ENCODE measurements at places on chromosomes 1 and 21.
A peak's percentile ranks its signal among the peaks of the same experiment; 100 is the strongest.

- DNase-seq, result no peak
Observed at GRCh38 chr1:42385283-42385682, 4.7 kb downstream of the RIMKLA start.

GRCh38 chr21:38937844-38938243 lies 132.1 kb downstream of the ETS2 start:
- DNase-seq, result no peak

GRCh38 chr1:84122780-84123382 lies 21.2 kb upstream of the PRKACB start:
- peak; percentile 52 for DNase-seq

GRCh38 chr21:34924771-34925419 lies 124.2 kb downstream of the RUNX1 start:
- DNase-seq, result no peak

- DNase-seq, result no peak
Observed at GRCh38 chr1:6596886-6597776, 5.5 kb downstream of the KLHL21 start.

DNA sequence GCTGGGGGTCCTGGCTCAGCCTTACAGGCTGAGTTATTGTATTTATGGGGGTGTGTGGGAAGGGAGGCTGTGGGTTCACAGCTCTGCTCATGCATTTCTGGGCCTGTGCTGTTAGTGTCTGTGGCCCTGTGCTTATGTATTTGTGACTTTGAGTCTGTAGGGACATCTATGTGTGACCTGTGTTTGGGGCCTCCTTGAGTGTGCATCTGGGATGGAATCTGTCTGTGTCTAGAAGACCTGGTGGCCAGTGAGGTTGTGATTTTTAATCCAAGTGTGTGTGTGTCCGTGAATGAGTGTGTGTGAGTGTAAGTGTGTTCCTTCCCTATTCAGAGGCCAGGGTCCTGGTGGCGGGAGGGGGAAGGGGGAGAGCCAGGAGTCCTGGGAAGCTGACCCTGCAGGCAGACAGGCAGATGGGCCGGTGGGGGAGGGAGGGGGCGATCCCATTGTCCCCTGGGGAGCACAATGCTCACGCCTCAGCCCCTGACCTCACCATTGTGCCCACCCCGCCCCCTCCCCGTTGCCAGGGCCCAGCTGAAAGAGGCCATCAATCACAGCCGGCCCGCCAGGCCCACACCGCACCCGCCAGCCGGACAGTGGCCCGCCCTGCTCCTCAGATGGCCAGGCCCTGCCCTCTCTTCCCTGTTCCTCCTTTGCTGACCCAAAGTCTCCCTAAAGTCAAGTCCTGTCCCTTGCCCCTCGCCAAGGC lies 19.6 kb downstream of the SLC27A3 start:
- DNase-seq, result no peak

DNA sequence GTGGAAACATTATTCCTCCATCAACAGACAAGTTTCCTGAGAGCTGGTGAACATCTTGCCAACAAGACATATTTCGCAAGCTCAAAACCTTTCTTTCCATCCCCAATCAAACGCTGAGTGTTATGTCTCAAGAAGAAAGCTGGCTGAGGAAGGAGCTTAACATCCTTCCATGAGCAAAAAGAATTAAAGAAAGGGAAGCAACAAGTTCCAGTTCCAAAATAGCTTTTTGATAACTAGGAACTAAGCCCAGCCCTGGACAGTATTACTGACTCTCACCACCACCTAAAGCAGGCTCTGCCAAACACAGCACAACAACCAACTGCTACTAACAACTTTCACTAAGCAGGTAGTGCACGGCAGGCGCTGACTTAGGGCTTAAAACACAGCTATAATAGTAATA lies 50.2 kb downstream of the CAPZB start:
- no peak for DNase-seq

GRCh38 chr1:224694969-224695368 lies 78.9 kb downstream of the CNIH3 start:
- no peak for DNase-seq

GRCh38 chr1:22751124-22751531 lies 40.5 kb downstream of the EPHB2 start:
- no peak for DNase-seq

DNA sequence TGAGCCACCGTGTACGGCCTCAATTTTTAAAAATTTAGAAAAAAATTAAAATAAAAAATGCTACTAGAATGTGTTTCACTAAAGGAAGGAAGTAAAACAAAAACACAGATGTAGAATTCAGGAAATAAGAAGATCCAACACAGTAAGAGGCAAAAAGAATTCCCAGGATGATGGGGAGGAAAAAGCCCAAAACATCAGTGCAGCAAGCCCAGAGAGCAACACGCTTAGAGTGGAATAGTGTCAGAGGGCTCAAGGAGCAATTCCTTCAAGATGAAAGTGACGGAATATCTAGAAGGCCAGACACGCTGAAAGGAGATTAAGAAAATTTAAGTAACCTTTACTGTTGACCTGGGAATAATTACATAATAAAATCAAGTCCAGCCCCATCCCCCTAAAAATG lies 80.4 kb downstream of the DAP3 start:
- no peak for DNase-seq

DNA sequence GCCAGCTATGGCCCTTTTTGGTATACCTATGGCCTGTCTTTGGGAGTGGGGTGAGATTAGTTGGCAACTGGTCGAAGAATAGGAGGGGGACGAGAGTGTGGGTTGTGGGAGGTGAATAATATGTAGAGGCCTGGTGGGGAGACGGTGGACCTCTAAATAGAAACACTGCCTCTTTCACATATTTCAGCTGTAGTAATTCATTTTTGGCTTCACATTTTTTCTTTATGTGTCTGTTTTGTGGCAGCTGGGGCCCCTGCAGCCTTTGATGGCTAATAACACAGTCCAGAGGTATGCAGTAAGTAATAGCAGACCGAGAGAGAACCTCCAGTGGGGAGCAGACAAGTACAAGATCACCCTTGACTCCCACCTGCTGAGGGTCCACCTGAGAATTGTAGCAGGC lies 75.9 kb downstream of the HLX start:
- DNase-seq, result no peak

DNA sequence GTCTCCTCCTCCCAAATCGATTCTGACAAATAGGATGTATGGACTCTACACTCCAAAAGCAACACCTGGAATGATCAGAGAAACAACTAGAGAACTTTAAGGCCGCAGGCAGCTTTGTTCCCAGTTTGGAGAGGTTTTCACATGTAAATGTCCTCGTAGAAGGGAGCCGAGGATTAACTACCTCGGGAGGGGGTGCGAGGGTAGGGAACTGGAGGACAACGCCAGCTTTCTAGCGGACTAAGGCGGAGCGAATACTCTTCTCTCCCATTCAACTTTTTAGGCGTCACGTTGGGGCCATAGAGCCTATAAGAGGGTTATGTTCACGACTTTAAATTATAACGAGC lies 1.2 kb downstream of the SCAF4 start:
- no peak for DNase-seq

DNA sequence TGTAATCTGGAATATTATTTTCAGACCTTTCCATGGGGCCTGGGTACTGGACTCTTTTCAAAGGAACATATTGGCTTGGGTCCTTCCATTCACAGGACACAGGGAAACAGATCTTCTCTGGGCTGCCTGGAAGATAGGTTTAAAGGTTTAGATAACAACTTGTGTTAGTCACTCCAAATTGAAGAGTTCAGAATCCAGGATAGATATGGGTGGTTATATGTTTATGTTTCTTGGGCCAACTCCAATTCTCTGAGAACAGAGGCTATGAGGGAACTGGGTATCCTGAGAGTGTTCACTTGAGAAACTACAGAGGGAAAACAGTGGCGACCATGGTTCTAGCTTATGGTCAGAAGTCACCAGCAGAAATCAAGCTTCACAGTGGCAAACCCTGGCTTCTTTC lies 8.7 kb upstream of the PIGM start:
- DNase-seq, result no peak

GRCh38 chr1:52532731-52533327 lies 20.1 kb downstream of the TUT4 start:
- no peak for DNase-seq

- no peak for DNase-seq
Observed at GRCh38 chr1:206455666-206456344, 14.5 kb upstream of the IKBKE start.

DNA sequence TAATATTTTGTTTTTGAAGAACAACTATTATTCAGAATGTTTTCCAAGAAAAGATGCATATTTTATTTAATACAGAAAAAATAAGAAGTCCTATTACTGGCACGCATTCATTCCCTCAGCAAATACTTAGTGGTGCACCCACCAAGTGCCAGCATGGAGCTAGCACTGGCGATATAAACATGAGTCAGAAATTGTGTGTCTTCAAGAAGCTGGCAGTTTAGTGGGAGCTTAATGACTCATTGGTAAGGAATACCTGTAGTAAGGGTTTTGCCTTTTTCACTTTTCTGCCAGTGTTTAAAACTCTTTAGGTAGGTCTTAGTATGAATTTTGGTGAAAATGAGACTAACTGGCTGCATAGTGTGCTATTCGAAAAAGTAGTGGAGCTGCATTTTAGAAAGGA lies 6.3 kb downstream of the MAGI3 start:
- DNase-seq, result no peak

DNA sequence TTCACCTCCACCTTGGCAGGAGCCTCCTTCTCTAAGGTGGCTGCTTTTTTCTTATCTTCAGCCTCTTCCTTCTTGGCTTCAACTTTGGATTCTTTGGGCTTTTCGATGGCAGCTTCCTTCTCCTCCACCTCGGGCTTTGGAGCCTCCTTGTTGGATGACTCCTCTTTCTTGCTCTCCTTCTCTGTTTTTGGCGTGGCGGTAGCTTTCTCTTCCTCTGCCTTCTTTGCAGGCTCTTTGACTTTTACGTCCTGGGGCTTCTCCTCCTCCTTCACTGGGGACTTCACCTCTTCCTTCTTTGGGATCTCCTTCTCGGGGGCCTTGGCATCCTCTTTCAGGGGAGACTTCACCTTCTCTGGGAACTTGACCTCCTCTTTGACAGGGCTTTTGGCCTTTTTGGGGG lies 13.9 kb upstream of the CD2 start:
- DNase-seq, result no peak

DNA sequence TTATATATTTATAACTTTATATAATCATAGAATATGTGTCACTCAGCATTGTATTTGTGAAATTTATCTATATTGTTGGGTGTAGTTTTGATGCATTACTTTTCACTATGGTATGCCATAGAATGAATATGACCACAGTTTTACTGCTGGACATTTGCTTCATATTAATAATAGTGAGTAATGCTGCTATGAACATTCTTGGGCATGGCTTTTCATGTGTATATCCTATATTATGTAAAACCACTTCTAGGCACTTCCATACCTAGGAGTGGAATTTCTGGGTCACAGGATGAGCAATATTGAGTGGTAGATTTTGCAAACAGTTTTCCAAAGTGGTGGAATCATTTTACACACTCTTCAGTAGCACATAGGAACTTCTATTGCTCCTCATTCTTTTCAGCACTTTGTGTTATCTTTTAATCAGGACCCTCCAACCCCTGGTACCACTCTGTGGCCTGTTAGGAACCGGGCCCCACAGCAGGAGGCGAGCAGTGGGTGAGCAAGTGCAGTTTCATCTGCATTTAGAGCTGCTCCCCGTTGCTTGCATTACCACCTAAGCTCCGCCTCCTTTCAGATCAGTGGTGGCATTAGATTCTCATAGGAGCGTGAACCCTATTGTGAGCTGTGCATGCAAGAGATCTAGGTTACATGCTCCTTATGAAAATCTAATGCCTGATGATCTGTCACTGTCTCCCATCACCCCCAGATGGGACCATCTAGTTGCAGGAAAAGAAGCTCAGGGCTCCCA lies 56.0 kb upstream of the CNIH3 start:
- no peak for DNase-seq

DNA sequence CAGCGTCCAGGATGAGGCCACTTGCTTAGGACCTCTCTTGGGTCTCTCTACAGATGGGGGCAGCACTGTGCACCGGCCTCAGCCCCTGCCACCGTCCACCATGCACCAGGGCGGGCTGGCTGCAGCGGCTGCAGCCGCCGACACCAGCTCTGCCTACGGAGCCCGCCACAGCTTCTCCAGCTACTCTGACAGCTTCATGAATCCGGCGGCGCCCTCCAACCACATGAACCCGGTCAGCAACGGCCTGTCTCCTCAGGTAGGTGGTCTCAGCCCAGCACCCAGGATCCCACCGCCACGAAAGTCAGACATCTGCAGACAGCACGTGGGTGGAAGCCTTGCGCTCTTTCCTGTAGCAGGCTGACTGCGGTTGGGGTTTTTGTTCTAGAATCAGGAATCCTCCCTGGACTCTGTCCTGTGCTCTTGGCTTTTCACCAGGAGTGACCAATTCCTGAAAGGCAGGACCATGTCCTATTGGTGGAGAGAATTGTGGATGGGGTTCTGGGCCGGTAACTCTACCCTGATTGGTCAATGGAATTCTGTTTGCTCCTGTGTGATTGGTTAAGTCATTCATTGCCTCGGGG lies 72.5 kb downstream of the PAX7 start:
- no peak for DNase-seq

DNA sequence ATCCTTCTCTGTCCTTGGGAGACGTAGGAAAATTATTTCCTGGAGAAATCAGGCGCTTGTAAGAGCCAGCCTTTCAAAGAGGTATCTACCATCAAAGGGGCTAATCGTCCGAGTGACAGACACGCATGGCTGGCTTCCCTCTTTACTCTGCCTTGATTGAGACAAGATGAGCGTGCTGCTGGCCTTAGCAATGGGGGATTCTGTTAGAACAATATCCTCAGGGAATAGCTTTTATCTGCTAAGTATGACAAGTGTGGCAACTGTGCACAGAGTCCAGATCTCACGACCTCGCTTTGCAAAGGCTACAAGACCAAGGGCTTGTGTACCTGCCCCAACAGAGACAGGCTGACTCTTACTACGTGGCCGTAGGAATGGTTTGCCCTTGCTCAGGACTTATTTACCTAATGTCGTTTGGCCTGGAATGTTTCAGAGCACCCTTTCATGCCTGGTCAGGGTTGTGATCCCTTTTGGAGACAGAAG lies 417.1 kb downstream of the KIF26B start:
- no peak for DNase-seq

- DNase-seq, result no peak
Observed at GRCh38 chr21:42578761-42579415, 65.2 kb downstream of the SLC37A1 start.

DNA sequence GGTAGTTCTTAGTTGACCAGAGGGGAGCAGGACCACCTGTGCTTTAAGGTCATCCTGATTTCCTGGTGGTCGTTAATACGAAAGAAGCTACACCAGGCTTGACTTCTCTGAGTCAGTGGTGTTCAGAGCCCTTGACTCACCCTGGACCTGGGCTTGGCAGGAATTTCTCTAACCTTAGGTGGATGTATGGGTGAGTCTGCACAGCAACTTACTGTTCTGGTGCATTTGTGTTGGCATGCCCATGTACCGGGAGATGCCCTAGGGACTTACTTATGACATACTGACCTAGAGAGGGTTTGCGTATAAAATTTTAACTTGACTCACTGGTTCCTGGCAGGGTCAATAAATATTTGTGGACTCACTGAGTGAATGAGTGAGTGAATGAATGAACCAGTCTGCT lies 304.6 kb downstream of the DISC1 start:
- DNase-seq, result no peak

DNA sequence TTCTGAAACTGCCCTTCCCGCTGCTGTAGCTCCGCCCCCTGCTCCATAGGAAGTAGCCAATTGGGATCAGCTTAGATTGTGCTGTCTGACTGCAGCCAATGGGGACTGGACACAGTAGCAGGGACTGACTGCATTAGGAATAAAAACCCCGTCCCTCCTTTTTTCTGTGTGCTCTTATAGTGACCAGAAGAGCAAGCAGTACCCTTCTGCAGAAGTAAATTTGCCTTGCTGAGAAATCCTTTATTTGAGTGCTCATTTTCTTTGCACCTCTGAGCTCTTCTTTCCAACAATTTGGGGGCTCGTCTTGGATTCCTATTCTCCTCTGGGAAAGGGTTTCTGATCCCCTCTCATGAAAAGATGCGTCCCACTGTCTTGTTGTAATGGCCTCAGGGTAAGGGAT lies 16.2 kb downstream of the OR2L13 start:
- no peak for DNase-seq
